AG09309 (cell line): ENCODE measurements at places on chromosomes 7 and 10.

GRCh38 chr7:127375631-127376030, 16.9 kb downstream of the ZNF800 start:
- no peak for DNase-seq

DNA sequence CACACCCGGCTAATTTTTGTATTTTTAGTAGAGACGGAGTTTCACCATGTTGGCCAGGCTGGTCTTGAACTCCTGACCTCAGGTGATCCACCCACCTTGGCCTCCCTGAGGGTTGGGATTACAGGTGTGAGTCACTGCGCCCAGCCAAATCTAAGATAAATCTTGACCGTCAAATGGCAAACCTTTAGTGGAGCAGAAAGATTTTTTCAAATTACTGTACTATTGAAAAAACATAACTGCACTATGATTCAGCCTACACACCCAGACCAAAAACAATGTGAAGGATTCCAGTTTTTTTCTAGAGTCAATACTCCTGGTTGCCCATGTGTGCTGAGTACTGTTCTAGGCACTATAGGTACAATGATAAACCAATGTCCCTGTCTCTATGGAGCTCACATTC, 33.9 kb upstream of the SVIL start:
- no peak for DNase-seq

DNA sequence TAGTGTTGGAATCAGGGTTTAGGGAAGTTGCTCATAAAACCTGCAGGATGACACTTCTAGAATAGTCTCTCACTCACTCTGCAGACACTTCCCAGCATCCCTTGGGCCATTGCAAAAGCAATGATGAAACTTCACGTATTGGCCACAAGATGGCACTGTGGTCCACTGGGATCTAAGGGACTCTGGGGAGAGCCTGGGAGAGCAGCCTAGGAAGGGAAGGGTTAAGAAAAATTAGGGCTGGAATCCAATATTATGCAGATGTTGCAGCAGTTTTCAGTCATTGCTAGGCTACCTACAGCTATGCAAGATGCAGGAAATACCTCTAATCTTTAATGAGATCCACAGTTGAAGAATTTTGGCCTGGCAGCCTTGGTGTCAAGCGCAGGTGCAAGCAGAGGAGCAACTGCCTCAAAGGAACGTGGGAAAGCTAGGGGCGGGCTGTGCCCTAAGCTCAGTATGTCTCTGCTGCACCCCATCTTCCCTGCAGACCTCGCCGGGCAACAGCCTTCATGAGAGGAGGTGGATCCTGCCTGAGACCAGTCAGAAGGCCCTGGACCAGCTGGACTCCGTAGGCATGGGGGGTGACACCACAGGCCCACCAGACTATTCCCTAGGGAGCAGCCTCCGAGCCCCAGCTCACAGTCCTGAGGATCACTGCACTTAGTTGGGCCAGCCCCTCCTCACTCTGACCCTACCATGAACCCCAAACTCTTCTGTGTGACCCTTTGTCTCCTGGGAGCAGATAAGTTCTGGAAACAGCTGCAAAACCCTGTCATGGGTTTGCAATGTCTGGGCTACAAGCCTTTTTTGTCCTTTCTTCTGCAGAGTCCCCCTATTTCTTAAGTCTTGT, 127.9 kb upstream of the PRSS58 start:
- DNase-seq, result peak; percentile 46

DNA sequence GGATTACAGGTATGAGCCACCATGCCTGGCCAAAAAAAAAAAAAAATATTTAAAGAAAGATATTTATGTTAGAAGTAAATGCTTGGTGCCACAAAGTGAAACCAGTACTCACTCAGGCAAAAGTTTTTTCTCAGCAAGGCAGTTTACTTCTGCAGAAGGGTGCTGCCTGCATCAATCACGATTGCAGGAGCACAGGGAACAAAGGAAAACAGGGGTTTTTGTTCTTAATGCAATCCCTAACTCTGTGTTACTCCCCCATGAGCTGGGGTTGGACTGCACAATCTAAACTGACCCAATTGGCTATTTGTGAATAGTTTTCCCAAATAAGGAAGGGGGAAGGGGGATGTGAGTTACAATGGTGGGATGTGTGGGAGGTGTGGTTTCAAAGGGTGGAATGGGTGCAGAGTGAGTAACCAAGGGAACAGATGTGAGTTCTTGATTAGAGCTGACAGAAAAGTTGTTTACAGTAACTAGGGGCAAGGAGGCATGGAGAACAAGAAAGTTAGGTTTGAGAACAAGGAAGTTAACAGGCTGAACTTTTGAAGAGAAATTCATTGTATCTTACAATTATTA, 255.4 kb downstream of the TYW1 start:
- DNase-seq, result no peak

- DNase-seq, result no peak
Measured at GRCh38 chr7:90817151-90817550, 221.0 kb downstream of the CDK14 start.

GRCh38 chr10:89351780-89352597, 24.2 kb downstream of the IFIT3 start:
- DNase-seq, result peak; percentile 94

GRCh38 chr7:20132585-20132984, 84.6 kb downstream of the MACC1 start:
- no peak for DNase-seq

DNA sequence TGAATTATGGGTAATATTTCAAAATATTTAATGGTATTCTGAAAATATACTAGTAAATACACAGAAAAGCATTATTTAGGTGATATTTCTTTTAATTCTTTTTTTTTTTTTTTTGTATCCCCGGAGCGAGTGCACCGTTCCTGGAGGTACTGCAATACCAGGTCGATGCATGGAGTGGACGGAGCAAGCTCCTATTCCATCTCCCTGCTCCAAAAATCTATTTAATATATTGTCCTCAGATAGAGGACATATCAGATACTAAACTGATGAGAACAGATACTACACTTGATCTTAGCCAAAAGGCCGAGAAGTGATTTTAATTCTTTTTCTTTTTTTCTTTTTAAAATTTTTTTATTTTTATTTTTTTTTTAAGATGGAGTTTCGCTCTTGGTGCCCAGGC, 10.8 kb downstream of the BTRC start:
- DNase-seq, result no peak

DNA sequence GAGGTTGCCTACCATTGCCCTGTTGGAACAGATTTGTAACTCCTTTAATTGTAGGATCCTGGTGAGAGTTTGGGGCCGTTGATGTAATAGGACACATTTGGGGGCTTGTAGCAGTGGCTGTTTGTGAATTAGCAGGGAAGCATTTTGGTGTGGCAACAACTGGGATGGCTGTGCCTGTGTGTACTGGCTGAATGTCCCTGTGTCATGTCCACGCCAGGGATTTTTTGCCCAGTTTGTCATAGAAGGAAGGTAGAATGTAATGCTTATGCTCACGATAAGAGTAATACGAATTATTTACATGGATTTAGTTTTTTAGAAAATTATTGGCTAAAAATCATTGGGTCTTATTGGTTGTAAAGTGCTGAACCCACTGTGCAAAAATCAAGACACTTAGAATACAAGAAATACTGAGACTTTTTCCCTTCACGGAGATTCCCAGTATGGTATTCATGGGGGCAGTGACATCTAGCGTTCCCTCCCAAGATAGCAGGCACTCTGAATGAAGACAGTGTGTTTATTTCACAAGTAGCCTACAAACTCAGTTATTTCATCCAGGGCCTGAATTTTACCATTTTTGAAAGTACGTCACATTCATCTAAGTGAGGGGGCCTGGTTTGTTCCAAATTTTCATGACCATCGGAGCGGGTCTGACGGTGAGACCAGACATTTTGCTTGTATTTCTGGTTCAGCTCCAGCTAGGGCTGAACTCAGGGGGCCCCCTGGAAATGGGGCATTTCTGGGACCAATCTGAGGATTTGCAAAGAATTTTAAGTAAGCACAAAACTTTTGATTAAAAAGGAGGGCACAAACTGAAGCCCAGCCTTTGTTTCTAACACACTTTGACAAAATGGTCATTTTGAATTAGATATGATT, 74.7 kb downstream of the CACNB2 start:
- no peak for DNase-seq

DNA sequence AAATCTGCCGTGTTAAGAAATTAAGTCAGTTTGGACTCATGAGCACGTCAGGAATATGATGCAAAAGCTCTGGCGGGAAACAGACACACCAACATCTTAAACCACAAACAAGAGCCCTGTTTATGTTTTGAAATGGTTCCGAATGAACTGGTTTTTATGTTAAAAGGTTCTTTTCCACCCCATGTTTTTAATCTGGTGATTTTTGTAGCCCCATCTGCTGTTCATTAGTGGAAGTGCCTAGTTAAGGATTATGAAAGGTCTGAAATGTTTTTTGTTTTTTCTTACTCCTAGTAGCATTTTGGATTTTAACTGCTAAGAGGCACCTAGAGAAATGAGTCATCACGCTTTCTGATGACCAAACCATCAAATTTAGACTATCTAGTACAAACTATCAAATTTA, 404.1 kb upstream of the MKI67 start:
- no peak for DNase-seq

DNA sequence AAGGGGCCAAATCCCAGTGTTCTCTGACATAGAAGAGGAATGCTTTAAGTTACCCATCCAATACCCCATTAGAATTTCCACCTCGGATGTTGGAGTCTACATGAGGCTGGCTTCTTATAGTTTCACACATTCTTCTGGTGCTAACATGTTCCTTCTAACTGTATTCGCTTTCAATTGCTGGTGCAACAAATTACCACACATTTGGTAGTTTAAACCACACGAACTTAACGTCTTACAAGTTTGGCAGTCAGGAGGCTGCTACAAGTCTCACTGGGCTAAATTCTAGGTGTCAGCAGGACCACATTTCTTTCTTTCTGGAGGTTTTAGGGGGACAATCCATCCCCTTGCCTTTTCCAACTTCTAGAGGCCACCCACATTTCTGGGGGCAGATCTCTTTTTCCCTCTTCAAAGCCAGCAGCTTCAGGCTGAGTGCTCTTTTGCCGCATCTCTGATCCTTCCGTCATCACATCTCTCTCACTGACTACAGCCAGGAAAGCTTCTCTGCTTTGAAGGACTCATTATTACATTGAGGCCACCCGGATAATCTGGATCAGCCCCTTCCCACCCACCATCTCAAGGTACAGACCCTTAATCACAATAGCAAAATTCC, 5.1 kb upstream of the MACC1 start:
- no peak for DNase-seq

DNA sequence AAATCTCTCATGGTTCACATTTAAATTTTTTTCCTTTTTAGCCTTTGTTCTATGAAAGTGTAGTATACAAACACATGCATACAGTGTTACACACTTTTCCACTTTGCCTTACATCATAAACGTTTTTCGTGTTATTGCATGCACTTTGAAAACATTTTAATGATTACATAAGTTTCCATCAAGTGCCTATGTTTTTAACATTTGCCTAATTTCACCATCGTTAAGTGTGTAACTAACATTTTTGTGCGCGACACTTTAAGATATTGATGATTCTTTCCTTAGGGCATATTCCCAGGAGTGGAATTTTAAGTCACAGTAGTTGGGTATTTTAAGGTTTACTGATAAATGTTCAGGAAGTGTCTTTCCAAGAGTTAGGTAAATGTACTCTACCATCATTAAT, 1.5 kb upstream of the FRAT2 start:
- DNase-seq, result no peak

DNA sequence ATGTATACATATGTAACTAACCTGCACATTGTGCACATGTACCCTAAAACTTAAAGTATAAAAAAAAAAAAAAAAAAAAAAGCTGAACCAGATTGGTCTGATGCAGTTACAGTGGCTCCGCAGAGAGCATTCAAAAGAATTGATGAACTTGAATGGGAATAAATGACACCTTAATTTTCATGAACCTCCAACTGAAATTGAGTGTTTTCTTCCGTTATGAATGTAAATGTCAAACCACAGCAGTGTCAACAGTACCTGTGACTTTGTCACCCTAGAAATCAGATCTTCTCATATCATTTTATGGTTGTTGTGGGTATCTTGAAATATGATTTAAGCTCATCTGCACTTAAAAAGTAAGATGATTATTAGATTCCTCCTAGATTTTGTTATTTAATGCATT, 32.7 kb upstream of the SRGN start:
- no peak for DNase-seq

- DNase-seq, result peak; percentile 97
Measured at GRCh38 chr7:129855234-129855673, 97.5 kb downstream of the UBE2H start.

- DNase-seq, result no peak
Measured at GRCh38 chr7:39921506-39922175, 28.4 kb upstream of the CDK13 start.

- no peak for DNase-seq
Measured at GRCh38 chr10:74901301-74901700, 74.9 kb downstream of the KAT6B start.

GRCh38 chr10:33434933-33435332, 100.5 kb upstream of the NRP1 start:
- no peak for DNase-seq

DNA sequence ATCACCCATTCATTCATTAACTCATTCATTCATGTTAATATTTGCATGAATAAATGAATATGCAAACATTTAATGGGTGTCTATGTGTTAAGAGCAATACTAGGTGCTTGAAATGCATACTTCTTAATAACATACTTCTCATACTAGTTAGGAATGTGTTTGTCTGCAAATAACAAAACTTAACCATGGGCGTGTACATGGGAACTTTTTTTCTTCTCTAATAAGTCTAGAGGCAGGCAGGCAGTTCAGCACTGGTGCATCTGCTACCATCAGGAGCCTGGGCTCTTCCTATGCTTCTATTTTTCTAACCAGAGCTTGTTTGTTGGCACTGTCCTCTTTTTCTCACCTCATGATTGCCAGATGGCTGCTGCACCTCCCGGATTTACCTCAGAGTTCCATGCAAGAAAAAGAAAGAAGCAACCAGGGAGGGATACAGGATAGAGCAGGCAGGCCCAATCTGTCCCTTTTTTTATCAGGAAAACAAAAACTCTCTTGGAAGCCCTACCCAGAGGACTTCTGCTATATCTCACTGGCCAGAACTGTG, 22.7 kb downstream of the CDHR3 start:
- DNase-seq, result no peak

- DNase-seq, result no peak
Measured at GRCh38 chr10:32159264-32159663, 103.0 kb upstream of the KIF5B start.

GRCh38 chr7:111588065-111588433, 25.8 kb upstream of the IMMP2L start:
- DNase-seq, result no peak
